Jurkat, Clone E6-1 (cell line): ENCODE measurements at places on chromosomes 7 and 10.
A peak's percentile ranks its signal among the peaks of the same experiment; 100 is the strongest.

- peak; percentile 28 for DNase-seq
These were observed 52.0 kb upstream of the FIGNL1 start for GRCh38 chr7:50502001-50502684.

GRCh38 chr7:100887516-100888290, 1.8 kb downstream of the UFSP1 start:
- peak; percentile 74 for DNase-seq

GRCh38 chr10:69407621-69408301, 9.0 kb downstream of the TACR2 start:
- peak; percentile 60 for DNase-seq

DNA sequence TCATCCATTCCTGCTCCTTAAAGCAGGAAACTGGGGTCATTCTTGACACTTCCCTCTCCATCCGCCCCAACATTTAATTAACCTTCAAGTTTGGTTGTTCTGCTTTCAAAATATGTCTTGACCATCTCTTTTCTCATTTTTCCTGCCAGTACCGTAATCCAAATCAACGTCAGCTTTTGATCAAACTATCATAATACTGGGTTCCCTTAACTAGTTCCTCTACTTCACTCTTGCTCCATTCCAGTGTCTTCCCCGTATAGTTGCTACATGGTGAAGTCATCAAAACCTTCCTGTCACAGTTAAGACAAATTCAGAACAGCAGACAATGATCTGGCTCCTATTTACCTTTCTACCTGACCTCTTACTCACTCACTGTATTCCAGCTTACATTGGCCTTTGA, 6.6 kb upstream of the KLF14 start:
- no peak for DNase-seq

- no peak for DNase-seq
These were observed 175.9 kb downstream of the CUX1 start for GRCh38 chr7:101993311-101993710.

DNA sequence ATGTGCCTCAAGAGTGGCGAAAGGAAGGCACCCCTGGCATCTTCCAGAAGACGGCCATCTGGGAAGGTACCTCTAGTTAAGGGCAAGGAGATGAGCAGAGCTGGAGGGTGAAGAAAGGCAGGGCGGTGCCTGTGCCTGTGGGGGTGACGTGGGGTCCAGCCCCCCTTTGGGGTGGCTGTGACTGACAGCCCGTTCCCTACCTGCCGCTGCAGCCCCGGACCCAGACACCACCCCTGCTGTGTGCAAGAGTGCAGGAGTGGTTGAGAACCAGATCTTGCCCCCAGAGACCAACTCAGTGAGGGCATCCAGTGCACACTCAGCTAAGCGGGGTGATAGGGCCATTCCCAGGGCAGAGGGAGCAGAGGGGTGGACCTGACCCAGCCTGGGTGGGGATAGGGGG, 4.3 kb upstream of the MUC17 start:
- DNase-seq, result no peak

- DNase-seq, result peak; percentile 49
These were observed 819 bp downstream of the TMED4 start for GRCh38 chr7:44580945-44581878.
